Natural killer cell (primary cell): ENCODE measurements at places on chromosomes 3 and 15. TPM values are rescaled to one million over a fixed set of nuclear protein-coding genes. Genes with fewer than 3 reads are reported as not detected.

Gene CCDC9B
- total RNA-seq, result 4.4 TPM

Gene ECT2
- total RNA-seq, result 7.0 TPM

Gene BLM
- 14.1 TPM for total RNA-seq

Gene MESP1
- 2.5 TPM for total RNA-seq

Gene ZNF385D
- total RNA-seq, result 0.31 TPM

Gene FAM107A
- not detected for total RNA-seq

Gene DCLK3
- not detected for total RNA-seq

- DNase-seq, result no peak
Measured at GRCh38 chr3:155629556-155629955, 115.3 kb downstream of the PLCH1 start.

DNA sequence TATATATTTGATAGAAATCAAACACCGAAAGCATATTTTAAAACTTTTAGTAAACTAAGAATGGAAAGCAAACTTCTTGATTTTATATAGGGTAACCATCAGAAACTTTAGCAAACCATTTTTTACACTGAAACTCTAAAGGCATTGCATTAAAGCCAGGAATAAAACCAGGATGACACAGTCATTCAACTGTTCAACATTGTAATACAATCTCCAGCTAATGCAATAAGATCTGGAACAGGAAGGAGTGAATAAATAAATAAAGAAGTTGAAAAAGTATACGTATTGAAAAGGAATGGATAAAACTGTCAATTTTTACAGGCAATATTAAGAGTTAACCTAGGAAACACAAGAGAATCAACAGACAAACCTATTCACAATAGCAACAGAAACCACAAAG is 181.9 kb upstream of the TTC14 start:
- no peak for DNase-seq

GRCh38 chr15:31456354-31457060 is 129.9 kb downstream of the KLF13 start:
- DNase-seq, result no peak

DNA sequence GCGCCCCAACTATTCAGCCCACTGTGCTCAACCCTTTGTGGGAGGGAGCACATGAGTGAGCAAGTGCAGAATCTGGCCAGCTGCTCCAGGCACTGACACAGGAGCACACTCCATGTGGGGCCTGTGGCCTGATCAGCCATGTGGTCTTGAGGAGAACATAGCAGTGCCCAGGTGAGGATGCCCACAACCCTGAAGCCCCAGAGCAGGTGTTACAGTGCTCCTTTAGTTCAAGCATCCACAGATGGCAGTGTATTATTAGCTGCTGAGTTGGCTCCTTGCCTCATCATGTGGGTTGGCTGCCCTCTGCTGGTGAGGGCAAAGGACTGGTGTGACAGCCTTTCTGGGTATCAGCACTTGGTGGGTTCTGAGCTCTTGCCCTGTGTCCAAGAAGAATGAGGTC is 1588.2 kb downstream of the SI start:
- peak; percentile 1 for DNase-seq

DNA sequence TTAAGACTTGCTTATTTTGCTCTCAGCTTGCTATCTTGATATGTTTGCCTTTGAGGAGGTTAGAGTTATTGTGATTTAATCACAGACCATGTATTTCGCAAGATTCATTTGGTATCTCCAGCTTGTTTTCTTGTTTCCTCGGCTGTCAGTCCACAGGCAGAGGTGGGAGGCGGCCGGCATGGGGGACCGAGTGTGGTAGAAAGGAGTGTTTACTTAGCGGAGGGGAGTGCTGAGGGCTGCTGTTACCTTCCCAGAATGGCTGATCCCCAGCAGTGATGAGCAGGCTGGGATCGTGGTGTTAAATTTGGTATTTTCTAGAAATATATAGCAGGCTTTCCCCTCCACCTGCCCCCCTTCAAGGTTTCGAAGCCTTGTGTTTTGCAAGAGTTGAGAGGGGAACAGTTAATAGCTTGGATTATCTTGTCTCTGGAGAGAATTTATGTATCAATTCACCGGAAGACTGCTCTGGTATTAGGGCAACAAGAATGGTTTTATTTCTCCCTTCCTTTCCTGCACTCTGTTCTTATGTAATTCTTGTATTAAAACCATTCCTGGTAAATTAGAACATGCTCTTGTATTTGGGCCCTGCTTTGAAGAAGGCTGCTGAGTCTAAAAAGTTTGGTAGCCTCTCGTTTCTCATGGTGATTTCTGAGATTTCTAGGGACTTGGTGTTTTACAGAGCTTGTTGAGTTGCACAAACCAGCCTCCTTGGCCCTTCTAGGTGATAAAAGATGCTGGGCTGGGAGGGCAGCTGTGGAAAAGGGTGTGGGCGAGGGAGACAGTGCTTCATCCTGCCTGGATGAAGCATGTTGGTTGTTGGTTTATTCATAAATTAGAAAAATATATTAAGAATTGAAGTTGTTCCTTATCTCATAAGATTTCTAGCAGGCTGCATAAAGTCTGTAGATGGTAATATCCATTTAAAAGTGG is 151.4 kb downstream of the IGF1R start:
- DNase-seq, result no peak

- no peak for DNase-seq
Measured at GRCh38 chr15:34850121-34850520, 54.8 kb upstream of the ACTC1 start.

GRCh38 chr3:17894434-17895060 is 152.1 kb upstream of the TBC1D5 start:
- peak; percentile 47 for DNase-seq

- peak; percentile 42 for DNase-seq
Measured at GRCh38 chr3:113532698-113533533, 561 bp downstream of the SIDT1 start.

- DNase-seq, result no peak
Measured at GRCh38 chr3:157412323-157412855, 24.3 kb upstream of the PTX3 start.

- DNase-seq, result no peak
Measured at GRCh38 chr3:143979813-143980212, 8.2 kb downstream of the DIPK2A start.
